Activated effector memory CD4-positive, alpha-beta T cell treated with anti-CD3 and anti-CD28 coated beads, Interleukin-2, amount 50 U/mL, for 16 hours (primary cell): ENCODE measurements at places on chromosomes 5 and 9.
A peak's percentile ranks its signal among the peaks of the same experiment; 100 is the strongest.

DNA sequence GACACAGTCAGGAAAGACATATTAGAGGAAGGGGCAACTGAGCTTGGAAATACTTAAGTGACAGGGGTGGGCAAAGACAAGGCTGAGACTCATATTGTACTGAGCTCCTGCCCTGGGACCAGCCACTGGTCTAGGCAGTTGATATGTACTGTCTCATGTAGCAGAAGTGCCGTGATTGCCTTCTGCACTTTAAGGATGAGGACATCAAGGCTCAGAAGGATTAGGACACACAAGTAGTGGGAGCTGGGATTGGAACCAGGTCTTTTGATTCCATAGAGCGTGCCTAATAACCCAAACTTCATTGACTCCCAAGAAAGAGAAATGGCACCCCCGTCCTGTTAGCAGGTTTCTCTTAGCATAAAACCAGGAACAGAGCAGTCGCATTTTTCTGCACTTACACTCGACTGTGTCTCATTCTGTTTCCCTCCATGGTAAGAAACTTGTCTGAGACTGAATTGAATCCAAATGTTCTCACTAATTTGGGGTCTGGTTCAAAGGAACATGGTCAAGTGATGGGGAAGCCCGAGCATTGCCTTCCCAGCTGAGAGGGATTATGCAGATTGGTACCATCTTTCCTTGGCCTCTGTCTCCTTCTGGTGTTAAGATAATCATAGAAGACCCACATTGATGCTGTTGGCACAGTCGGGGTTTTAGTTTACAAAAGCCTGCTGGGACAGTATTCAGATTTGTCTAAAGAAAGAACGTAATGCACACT is 70.4 kb downstream of the ANGPTL2 start:
- DNase-seq: no peak

GRCh38 chr9:108913391-108913790 is 20.5 kb downstream of the ELP1 start:
- DNase-seq: no peak

GRCh38 chr9:69658987-69659675 is 13.0 kb downstream of the APBA1 start:
- DNase-seq: no peak

- no peak for DNase-seq
Observed at GRCh38 chr5:80246001-80246758, 9.7 kb downstream of the SERINC5 start.

DNA sequence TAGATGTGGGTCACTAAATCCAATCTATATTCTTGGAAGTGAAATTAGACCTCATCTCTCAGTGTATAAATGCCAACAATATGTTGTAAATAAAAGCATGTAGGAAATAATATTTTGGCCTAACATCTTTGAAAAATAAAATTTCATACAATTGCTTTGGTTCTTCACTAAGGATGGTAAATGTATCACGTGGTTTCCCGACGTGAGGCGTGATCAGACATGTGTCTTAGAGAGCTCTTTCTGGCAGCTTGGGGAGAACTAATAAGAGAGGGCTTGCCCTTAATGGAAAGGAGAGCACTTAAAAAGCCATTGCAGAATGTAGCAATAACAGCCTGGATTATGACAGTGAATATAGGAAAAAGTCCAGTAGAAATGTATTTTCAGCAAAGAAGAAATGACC is 602.6 kb downstream of the CDH12 start:
- DNase-seq: no peak

GRCh38 chr5:156339139-156339841 is 12.3 kb downstream of the SGCD start:
- DNase-seq: no peak

DNA sequence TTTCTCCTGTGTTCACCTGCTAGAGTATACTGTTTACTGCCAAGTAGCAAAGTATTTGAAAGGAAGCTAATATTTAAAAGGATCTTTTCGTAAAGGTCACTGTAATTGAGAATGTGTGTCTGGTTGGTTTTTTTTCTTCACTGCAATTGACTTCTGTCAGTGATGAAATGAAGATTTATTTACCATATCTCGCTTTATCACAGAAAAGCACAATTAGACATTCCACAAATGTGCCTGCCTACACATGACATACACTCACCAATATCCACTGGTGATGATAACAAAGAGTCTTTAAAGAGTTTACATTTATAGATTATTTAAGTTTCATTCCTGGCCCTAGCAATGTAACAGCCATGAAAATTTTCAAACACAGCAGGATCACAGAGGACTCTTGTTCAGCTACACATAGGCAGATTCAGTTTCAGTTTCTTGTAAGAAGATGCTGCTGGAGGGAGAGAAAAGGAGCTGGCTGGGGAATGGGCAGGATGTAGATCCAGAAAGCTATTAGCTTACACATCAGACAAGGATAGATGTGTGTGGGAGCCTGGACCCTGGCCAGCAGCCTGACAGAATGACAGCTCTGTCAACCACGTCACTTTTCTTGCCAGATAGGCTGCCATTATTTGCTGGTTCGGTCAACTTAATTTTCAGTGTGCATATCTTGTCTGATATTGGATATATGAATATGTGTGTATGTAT is 104.0 kb downstream of the GDNF start:
- no peak for DNase-seq

- DNase-seq: no peak
Observed at GRCh38 chr9:94534901-94535300, 20.0 kb upstream of the PCAT7 start.

- no peak for DNase-seq
Observed at GRCh38 chr5:176844706-176845391, 34.5 kb downstream of the UNC5A start.

DNA sequence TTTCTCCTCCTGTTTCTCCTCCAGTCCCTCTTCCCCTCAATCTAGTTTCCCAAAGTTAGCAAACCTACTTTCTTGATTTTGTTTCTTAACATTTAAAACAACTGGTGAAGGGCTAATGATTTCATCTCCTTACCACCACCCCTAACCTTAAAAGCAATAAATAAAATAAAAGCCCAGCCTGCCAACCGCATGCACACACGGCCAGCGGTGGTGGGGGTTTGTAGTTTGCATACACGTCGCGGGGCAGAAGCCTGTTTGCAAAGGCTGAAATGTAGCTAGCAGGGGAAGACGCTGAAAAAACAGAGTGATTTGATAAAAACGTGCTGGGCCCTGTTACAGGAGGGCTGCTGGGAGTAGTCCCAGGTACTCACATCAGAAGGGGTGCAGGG is 1.9 kb upstream of the DMRT2 start:
- DNase-seq: no peak

DNA sequence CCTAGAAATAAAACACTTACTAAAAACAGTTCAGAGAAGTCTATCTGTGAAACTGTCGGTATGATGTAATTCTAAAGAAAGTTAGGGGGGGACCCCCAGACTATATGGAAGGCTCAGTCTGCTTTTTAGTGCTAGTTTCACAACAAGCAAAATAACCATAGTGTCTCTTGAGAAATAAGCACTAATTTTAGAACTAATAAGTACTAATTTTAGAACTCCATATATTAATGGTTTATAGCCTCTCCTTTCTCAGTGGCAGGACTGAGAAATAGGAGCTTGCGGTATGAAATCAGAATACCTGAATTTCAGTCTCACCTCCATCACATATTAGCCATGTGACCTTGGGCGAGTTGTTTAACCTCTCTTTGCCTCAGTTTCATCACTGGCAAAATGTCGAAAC is 1.4 kb upstream of the PHF24 start:
- no peak for DNase-seq

- DNase-seq: no peak
Observed at GRCh38 chr5:98827588-98828284, 54.3 kb downstream of the RGMB start.

DNA sequence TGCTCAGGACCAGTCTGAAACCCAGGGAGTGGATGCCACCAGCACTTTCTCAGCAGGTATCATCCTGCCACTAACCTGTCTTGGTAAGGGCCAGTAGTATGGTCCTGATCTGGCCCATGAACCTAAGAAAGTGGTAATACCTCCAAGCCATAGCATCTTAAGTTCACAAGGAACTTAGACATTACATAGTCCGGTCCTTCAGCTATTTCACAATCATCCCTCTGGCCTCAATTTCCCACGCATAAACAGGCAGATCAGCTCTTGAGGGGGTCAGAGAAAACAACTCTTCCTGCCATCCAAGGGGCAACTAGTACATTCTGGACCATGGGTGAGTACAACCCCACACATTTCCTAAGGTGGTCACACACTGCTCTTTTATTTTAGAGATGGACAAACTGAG is 88.2 kb downstream of the PPIC start:
- no peak for DNase-seq

DNA sequence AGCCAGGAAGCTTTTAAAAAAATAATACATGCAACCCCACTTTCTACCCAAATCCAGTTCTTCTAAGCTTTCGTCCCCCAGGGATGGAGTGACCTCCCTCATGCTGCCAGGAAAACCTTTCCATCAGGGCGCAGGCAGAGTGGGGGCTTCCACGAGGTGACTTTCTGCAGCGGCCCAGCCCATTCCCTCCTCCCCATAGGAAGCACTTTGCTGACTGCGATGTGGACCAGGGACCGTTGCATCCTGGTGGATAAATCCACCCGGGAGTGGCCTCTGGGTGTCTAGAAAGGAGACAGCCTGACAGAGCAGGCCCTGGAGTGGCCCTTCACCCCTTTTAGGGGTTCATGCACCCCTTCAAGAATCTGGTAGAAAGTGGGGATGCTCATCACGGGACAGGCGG is 1.6 kb downstream of the QRFP start:
- no peak for DNase-seq

GRCh38 chr9:91043056-91043810 is 241.6 kb downstream of the SYK start:
- DNase-seq: no peak

DNA sequence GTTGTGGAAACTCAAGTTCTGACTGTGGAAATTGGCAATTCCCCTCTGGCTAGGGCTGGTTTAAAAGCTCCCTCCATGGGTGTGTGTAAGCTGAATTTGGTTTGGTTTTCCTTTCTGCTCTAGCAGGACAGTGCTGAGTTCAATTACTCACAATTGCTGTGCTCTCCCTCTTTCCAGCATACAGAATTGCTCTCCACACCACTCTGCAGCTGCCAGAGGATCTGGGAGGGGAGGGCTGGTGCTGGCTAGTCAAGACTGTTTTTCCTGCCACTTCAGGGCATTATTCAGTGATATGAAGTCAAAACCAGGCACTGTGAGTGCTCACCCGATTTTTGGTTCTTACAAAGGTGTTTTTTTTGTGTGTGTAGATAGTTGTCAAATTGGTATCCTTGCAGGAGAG is 336.9 kb upstream of the SLC24A2 start:
- DNase-seq: no peak

- no peak for DNase-seq
Observed at GRCh38 chr9:88586452-88586851, 51.5 kb downstream of the NXNL2 start.

GRCh38 chr9:93680443-93681268 is 104.3 kb downstream of the PHF2 start:
- peak; percentile 45 for DNase-seq

DNA sequence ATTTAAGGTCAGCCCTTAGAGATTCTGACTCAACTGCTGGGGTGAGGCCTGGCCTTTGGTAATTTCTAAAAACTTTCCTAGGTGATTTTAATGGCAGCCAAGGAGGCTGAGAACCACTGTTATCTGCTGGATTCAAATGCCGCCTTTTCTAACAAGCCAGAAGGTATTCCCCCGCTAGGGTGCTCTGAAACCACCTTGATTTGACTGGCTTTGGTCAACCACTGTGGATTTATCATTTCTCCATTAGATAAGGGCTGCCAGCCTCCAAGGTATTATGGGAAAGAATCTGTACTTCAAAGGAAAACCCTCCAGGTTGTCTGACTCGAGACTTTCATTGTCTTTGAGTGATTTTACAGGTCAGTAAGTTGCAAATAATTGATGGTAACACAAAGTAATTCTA is 4.3 kb downstream of the ANXA6 start:
- no peak for DNase-seq

DNA sequence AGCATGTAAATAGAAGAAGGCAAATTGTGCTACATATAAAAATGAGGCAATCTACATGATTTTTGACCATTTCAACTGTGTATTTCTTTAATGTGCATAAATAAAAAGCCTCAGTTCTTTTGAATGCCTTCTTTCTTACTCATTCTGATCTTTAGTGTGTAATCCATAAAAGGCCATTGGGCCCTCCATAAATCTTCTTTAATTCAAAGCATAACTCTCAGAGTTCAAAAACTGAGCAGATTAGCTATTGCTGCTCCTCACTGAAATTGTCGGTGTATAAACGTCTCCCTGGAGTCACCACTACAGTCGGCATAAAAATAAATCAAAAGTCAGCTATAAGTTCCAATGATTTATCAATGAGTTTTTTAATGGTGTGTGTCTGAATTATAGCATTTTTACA is 45.3 kb upstream of the ADAMTSL1 start:
- no peak for DNase-seq

- DNase-seq: peak; percentile 56
Observed at GRCh38 chr9:113558632-113559502, 95.3 kb downstream of the RGS3 start.

GRCh38 chr5:98308960-98309359 is 464.5 kb upstream of the RGMB start:
- DNase-seq: no peak

- DNase-seq: no peak
Observed at GRCh38 chr9:100229136-100229535, 123.6 kb downstream of the TEX10 start.

DNA sequence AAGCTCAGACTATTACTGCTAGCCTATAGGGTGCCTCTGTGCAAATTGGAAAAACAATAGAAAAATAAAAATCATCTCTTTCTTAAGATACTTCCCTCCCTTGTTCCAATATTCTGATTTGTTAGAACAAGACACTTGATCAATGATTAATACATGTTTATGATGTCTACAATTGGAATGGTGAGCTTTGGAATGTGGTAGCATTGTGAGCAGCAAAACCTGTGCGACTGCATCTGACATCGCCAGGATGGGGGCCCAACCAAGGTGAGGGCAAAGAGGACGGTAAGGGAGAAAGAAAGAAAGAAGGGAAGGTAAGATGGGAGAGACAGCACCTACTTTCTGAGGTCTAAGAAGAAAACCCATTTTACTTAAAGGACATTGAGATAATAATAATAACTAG is 183.0 kb upstream of the TRIM32 start:
- no peak for DNase-seq

- DNase-seq: no peak
Observed at GRCh38 chr5:34571677-34572041, 84.5 kb upstream of the RAI14 start.

DNA sequence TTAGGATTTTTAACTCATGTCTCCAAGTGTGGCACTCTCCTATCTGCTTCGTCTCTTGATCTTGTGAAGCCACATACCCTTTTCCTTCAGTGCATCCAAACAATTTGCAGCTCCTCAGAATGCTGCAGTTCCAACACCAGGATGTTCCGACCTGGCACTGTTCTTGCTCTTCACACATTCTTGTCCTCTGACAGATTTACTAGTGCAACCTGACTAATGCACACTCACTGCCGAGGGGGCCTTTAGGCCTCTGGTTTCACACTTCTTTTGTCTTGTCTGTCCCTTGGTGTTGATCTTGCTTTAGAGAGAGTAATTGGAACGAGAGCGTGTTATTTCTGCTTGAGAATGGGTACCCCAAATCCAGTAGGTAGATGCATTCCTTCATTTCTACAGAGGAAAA is 15.0 kb downstream of the ARHGAP26 start:
- DNase-seq: no peak

GRCh38 chr9:734831-735511 is 106.5 kb upstream of the DMRT1 start:
- DNase-seq: no peak
